ENCODE measurements at places on chromosomes 2 and 18.

DNA sequence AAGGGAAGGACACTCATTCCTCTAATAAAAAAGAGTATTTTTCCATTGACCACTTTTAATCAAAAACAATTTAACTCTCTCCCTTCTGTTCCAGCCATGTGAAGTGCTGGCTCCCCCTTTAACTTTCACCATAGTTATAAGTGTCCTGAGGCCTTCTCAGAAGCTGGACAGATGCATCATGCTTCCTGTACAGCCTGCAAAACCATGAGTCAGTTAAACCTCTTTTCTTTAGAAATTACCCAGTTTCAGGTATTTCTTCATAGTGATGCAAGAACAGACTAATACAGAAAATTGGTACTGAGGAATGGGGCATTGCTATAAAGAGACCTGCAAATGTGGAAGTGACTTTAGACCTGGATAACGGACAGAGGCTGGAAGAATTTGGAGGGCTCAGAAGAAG, 643.6 kb upstream of the DDX18 start:
- DNase-seq = no peak

- no peak for DNase-seq
Measured at GRCh38 chr18:55577812-55578539, 10.0 kb downstream of the TCF4 start.

DNA sequence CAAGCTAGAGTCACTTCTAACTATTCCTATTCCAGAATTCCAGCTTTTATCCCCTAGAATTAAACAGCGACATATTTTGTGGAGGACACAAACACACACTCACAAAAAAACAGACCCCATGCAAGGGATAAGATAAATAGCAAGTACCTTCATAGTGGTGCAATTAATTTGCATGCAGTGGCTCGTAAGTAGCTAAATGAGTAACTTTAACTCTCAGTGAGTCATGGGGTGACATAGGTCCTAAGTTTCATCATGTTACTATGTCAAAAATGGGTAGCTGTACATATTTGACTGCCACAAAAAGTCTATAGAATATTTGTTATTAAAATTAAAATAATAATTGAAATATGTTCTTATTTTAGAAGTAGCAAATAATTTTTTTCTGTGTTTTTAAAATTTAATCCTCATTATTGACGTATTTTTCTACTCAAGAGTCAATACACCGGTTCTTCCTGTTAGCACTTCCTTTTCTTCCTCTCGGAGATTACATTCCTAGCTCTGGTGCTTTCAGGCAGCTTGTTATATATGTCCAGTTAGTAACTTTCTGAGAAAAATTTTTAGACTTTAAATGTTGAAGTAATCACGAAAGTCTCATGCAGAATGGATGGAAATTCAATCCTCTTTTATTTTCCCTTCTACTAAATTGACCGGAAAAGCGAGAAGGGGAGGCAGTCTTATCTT, 247.0 kb downstream of the KCNH7 start:
- DNase-seq = no peak

DNA sequence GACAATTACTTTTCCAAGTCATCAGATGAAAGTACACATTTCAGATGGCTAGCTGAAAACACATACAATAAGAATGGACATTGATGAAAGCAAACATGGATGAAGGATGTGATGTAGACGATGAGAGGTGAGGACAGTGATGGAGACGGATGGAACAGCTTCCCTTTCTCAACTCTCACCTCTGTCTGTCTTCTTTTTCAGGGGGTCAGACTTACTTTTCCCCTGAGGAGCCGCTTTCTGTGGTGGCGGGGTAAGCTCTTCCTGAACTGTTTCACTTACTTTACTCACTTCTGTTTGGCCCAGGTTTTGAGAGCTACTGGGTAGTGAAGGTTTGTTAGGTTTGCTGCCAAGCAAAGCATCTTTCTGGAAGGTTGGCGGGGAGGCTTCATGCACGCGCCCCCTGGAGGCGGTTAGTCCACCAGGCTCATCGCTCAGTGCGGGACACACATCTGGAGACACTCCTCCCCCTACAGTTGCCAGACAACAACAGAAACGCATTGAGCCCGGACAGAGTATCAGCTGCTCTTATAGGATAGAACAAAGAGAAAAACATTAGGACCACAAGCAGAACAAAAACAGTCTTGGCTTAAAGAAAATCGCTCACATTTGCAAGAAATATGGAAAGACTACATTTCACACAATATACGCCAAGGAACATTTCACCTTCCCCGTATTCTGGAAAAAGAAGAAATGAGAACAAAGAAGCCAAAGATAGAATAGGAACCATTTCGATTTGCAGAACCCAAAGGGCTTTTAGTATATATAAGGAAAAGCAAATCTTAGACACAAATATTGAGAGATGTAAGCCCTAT, 90.5 kb downstream of the MYOM1 start:
- DNase-seq = peak; percentile 37

DNA sequence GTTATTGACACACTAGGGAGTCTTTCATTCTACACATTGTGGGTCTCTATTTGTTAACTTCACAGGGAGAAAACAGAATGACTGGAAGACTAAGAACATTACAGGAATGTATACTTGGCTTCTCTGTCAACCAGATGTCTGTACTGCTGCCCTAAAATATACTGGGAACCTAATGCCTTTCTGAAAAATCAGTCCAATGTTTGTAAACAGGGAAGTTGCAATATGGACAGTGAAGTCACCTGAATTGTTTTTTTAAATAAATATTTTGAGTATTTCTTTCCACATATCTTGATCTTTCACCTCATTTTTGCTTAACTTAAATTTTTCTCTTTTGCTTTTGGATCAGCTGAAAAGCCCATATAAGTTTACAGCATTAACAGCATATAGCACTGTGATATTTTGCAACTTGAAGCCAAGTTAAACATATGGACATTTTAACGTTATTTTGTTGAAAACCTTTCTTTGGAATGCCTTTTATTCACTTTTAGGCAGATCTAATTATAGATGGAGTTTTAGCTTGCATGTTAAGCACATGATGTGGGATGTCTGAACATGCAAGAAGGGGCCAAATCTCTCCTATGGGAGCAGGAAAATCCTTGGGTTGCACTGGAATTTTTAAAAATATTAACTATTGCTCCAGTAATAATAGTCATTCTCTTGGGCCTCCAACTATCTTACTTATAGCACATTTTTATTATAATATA, 137.7 kb upstream of the TWIST2 start:
- no peak for DNase-seq

DNA sequence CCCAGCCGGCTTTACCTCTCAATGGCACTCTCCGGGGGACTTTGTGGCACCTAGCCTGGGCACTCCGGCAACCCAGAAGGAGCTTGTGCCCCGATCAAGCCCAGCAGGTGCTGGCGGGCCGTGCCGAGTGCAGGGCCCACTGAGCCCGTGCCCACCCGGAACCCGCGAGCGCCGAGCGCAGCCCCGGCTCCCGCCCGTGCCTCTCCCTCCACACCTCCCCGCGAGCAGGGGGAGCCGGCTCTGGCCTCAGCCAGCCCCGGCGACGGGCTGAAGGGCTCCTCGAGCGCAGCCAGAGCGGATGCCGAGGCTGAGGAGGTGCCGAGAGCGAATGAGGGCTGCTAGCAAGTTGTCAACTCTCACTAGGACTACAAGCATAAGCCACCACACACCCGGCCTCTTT, 136.9 kb downstream of the COMMD1 start:
- DNase-seq = no peak

- DNase-seq = no peak
Measured at GRCh38 chr2:40412456-40412855, 39.4 kb downstream of the SLC8A1 start.

DNA sequence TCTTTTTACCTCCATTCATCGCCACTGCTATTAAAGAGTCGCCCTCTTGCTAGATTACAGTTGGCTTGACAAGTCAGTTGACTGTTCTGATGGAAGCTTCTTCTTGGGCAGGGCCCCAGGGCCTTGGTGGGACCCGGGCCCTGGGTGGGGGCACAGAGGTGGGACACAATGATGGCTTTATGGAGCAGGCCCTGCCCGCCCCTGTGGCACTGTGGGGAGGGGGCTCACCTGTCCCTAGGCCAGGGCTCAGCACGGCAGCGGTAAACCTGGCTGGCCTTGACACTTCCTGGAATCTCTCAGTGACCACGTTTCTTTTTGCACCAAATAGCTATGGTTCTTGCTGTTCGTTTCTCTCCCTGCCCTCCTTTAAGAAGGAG, 4.9 kb upstream of the HS6ST1 start:
- DNase-seq = no peak

Measured in stimulated activated CD8-positive, alpha-beta memory T cell treated with anti-CD3 and anti-CD28 coated beads, Interleukin-4, amount 100 ng/mL, for 1 hour (primary cell).